NK-92 treated with Interleukin-12 subunit alpha and Interleukin-12 subunit beta, amount 100 ng/mL, for 24 hours (cell line): ENCODE measurements at places on chromosomes 16 and 17.

DNA sequence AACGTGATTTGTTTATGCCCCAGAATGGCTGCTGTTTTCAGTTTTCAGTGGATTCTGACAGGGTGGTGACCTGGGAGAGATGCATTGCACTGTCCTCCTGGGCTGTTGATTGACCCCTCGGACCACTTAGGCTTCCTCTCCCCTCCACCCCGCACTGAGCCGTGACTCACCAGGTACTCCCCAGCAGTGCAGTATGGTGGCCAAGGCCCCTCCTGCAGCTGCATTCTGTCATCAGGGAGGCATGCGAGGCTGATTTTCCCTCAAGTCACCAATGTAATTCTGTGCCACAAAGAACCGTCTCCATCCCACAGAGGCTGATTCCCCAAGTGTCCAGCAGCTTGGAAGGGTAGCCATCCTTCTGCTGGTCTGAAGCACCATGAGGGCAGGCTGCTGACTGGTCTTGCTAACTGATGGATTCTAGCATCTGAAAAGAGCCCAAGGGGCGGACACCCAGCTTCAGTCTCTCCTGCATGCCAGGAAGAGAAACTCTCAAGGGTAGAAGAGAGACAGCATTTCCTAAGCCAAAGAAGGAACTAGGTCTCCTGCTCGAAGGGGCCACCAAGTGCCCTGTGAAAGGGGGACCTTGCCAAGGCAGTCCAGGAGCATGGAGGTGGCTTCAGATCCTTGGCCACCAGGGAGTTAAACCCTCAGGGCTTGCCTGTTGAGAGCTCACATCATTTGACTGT, 148.1 kb downstream of the SOCS1 start:
- no peak for DNase-seq

GRCh38 chr17:3683054-3683511, 12.9 kb downstream of the P2RX5 start:
- no peak for DNase-seq

- no peak for DNase-seq
These were observed 22.7 kb upstream of the CD300E start for GRCh38 chr17:74646231-74646630.

DNA sequence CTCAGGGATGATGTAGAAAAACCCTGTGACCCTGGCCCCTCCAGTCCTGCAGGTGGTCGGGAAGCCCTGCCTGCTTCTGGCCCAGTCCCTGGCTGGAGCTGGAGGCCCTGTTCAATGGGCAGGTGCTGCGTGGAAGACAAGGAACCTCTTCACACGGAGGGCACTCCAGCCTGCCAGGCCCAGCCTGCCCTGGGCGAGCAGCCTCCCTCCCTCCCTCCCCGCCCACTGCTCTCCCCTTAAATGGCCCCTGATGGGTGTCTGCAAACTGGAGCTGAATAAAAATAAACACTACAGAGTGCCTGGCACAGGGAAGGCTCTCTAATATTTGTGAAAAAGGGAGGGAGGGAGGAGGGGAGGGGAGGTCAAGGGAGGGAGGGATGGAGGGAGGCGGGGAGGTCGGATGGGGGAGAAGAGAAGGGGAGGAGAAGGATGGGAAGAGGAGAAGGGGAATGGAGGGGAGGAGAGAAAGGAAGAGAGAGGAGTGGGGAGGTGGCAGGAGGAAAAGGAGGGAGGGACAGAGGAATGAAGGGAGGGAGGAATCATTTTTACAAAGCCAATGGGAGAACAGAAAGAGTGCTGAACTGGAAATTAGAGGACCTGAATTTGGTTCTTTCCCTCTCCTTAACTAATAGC, 222.8 kb upstream of the TNRC6C start:
- DNase-seq = no peak

DNA sequence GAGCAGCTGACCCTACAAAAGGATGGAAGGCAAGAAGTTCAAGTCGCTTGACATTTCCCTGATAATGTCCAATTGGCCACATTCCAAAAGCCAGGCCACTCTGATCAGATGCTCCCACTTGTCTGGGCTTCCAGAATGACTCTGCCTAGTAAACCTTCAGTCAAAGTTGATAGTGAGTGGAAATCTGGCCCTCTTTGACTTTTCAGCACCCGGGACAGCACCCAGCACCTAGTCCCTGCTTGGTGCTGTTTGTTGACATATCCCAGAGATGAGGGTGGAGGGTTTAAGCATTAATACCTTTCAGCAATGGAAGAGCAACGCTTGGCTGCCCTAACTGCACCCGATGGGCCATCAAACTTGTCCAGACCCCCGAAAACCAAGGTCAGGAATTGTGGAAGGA, 131.3 kb downstream of the AIPL1 start:
- DNase-seq = no peak

GRCh38 chr17:1181753-1182137, 2.0 kb upstream of the ABR start:
- DNase-seq = no peak

DNA sequence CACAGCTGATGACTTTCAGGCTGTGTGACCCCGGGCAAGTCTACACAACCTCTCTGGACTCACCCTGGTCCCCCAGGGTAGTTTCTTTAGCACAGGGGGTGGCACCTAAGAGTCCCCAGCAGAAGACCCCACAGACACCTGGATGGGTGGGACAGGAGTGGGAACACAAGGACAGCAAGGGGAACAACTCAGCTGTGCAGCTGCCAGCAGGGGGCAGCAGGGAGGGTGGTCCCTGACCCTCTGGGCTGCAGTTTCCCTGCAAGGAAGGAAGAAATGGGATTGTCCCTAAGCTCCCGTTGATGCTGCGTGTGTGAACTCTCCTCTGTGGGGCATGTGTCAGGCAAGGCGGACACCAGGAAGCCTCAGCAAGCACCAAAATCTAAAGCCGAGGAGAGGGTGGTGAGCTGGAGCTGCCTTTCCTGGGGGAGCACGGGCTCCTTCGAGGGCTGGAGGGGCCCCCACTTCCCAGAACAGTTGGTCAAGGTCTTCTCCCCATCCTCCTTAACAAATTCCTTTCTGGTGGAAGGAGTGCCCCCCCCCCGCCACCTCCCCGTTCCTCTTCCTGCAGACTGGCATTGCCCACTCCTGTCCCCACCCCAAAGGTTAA, 24.1 kb upstream of the CDH5 start:
- DNase-seq = no peak

GRCh38 chr16:89330177-89330856, 112.8 kb downstream of the ZNF778 start:
- no peak for DNase-seq

- DNase-seq = no peak
These were observed 1.1 kb downstream of the LRRC36 start for GRCh38 chr16:67327743-67328142.

DNA sequence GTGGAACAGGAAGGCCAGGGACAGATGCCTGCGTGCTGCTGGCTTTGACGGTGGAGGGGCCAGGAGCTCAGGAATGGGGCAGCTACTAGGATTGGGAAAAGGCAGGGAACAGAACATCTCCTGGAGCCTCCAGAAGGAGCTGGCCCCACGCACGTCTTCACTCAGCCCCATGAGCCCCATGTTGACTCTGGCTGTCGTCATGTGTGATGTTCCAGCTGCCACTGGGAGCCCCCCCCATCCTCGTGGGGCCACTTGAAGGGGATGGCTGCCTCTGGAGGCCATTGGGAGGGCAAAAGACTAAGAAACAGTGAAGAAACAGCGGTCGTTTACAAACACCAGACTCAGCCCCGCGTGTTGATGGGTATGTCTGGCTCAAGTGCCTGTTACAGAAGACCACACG, 18.5 kb upstream of the APRT start:
- DNase-seq = no peak

DNA sequence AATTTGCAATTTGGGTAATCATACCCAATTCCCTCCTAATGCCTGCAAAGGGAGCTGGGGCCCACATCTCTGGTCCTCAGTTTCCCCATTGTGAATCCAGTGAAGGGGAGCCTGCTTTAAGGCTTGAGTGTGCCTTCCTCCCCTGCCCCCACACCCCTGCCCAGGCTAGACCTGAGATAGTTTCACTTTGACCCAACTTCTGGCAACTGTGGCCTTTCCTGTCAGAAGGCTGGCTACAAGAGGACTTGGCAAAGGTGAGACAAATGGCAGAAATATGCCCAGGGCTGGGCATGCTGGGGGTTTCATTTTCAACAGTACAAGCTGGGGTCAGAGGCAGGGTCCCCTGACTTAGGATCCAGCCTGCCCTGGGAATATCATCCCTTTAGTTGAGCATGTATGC, 10.0 kb downstream of the SOCS1 start:
- DNase-seq = no peak

DNA sequence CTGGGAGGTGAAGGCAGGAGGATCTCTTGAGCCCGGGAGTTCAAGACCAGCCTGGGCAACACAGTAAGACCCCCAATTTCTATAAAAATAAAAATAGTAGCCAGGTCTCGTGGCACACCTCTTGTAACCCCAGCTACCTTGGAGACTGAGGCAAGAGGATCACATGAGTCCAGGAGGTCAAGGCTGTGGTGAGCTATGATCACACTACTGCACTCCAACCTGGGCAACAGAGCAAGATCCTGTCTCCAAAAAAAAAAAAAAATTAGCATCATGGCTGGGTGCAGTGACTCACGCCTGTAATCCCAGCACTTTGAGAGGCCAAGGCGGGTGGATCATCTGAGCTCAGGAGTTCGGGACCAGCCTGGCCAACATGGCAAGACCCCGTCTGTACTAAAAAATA, 6.7 kb upstream of the CBX2 start:
- DNase-seq = no peak
